NCI-H2171 (cell line): ENCODE measurements at places on chromosomes 6 and 20.

DNA sequence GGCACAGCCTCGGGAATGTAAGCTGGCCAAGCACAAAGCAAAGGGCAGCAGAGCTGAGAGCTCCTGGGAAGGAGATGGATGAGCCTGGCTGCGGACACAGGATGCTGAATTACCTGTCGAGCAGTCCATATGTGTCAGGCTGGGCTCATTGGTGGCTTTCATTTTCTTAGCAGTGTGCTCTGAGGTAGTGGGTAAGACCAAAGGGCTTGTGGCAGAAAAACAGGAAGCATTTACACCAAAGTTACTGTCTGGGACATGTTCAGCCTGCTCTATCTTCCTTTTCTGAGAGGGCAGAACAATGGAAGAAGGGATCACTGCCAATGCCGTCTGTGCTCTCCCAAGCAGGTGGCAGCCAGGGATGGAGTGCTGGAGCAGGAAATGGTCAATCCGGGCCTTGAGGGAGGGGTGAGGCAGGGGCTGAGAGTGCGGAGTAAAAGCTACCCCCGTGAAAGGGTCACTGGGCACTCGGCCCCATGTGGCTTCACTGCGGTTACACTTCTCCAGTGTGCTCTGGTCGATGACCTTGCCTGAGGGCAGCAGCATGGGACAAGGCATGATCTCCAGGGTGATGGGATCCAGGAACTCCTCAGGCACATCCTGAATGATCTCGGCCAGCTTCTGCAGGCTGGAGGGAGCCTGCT lies 36.9 kb upstream of the AVP start:
- no peak for DNase-seq

- DNase-seq, result no peak
Measured at GRCh38 chr20:57794600-57795341, 85.0 kb upstream of the PMEPA1 start.

DNA sequence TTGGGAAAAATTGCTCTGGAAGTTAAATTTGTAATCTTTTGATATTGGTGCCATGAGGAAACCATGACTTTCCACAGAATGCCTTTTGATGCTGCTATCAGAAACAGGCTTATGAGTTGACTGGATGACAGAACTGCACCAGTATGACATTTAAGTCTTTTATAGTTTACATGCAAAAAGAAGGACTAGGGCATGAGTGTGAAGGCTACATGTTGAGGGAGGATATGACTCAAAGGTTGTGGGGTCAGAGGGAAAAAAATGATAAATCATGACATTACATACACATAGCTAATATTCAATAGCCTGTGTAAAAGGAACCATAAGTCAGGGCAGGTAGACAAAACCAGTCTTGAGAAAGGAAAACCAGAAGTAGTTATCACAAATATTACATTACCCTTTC lies 182.2 kb downstream of the COL12A1 start:
- DNase-seq, result no peak

DNA sequence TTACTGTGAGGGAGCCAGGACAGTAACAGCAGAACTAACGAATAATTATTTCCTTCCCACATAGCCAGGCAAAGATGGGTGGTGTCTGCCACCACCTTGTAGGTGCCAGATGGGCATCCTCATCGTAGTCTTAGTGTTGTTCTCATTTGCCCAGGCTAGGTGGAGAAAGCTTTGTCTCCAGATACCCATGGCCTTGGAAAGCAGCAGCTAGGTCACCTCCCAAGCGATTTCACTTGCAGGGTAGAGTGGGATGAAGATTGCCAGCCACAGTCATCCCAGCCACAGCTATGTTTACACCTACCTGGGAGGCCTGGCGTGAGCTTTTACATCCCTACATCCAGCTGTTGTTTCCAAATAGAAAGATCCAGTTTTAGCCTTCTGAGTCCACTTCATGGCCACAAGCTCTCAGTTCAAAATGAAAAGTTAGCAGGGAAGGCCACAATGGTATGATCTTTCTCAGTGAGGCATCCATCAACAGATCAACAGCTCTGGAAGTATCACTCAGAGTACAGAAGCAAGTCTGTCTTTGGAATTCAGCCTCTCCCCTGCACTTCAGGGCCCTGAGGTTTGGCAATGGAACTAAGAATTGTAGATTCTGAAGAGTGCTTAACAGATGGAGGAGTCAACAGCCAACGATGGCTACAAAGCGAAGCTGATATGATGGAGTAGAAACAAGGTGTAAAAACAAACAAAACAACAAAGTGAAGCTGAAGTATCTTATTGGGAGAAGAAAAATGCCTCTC lies 11.0 kb upstream of the SNRPC start:
- no peak for DNase-seq

DNA sequence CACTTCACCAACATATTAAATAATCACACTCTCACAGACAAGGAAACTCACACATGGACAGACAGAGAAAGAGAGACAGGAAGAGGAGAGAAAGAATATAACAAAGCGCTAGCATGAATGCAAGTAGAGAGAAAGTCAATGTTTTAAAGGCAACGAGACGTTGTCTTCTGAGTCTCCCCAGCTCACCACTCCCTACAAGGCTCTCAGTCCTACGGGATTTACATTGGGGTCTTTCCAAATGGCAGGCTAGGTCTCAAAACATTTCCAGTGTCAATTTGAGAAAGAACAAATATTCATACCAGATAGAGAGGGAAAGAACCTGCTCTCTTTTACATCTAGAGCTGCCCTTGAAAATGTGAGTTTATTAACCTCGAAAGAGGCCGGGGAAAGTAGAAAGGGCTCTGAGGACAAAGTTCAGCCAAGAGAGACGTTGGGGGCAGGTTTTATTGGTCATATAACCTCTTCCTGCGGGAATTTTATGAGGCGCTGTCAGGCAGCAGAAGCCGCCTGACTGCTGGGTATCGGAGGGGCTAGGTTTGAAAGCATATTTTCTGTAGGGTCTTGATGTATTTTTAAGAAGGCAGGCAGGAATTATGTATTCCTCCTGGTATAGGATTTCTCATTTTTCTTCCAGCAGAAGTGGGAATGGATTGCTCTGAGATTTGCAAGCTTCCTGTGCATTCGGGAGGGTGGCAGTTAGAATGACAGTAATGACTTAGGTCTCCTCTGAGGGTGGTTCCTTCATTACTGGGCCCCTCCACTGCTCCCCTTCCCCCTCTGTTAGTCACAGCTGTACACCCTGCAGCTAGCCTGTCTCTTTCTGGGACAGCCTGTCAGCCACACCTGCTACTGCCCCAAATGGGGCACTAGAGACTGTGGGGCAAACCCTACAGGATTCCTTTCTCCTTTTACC lies 34.4 kb upstream of the KIF16B start:
- DNase-seq, result no peak

DNA sequence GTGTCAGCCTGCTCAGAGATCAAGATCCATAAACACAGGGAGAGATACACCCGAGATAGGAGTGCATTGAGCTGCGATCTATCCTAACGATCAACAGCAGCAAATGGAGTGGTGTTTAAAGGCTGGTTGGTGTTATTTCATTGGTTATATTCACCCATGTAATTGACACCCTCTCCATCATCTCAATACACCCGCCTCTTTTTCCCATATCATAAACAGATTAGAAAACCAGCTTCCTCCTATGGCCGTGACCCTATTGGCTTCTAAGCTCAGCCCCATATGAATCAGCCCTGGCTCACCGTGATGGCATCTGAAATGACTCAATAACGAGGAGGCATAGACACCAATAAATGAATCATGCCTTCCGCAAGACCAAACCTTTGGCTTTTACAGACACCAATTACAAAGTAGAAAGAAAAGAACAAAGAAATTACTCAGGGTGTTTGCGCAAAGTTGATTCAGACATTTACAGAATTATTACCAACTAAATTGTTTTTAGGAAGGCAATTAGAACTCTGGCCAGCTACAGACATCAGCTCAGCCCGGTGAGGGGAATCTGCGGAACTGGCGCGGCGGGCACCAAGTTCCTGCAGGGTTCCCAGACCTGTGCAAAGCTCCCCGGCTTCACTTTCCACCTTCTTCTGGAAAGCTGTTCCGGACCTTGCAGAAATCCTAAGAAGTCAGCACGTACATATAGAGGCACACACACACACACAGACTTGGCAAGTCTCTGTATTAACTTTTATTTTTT lies 11.5 kb downstream of the PMEPA1 start:
- no peak for DNase-seq

- no peak for DNase-seq
Measured at GRCh38 chr20:59451641-59452040, 151.2 kb downstream of the EDN3 start.

- peak; percentile 32 for DNase-seq
Measured at GRCh38 chr6:41424370-41425058, 89.1 kb downstream of the NCR2 start.

DNA sequence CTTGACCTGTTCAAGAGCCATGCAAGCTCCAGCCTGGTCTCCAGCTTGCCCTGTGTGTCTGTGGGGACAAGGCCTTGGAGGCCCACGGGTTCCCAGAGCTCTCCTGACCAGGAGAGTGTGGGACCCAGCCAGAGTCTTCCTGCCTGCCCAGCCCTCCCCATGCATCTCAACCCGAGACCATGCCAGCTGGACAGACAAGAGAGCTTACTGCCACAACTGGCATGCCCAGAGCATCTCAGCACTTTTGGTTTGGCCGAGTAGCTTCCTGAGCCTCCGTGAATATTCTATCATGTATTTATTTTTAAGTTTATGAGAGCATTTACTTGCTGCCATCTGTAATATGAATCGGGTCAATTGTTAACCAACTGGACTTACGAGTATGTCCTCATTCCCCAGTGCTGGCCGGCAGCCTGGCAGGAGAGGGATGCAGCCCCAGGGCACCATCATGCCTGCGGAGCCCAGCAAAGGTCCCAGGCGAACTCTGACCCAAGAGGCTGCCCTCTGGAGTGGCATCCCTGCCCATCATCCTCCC lies 14.9 kb downstream of the IP6K3 start:
- DNase-seq, result no peak

- DNase-seq, result no peak
Measured at GRCh38 chr6:33737267-33738026, 9.3 kb downstream of the IP6K3 start.

- DNase-seq, result no peak
Measured at GRCh38 chr6:42168650-42169049, 4.5 kb upstream of the GUCA1A start.

- DNase-seq, result no peak
Measured at GRCh38 chr6:26059941-26060340, 27.3 kb upstream of the HFE start.

DNA sequence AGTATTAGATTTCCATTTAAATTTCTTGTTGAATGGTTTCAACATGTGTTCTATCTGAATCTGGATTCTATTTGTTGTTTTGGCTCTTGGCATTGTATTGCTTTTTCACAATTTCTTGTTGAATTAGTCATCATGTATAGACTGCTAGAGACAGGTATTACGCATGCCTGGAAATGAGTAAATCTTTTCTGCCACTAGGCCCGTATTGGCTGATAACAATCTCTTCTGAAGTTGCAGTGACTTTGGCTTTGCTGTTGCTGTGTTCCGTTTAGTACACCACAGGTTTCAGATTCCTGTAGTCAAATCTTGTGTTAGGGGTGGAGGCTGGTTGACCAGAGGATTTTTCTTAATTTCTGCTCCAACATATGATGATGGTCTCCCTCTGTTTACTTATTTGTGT lies 1339.4 kb downstream of the GRIK2 start:
- no peak for DNase-seq

DNA sequence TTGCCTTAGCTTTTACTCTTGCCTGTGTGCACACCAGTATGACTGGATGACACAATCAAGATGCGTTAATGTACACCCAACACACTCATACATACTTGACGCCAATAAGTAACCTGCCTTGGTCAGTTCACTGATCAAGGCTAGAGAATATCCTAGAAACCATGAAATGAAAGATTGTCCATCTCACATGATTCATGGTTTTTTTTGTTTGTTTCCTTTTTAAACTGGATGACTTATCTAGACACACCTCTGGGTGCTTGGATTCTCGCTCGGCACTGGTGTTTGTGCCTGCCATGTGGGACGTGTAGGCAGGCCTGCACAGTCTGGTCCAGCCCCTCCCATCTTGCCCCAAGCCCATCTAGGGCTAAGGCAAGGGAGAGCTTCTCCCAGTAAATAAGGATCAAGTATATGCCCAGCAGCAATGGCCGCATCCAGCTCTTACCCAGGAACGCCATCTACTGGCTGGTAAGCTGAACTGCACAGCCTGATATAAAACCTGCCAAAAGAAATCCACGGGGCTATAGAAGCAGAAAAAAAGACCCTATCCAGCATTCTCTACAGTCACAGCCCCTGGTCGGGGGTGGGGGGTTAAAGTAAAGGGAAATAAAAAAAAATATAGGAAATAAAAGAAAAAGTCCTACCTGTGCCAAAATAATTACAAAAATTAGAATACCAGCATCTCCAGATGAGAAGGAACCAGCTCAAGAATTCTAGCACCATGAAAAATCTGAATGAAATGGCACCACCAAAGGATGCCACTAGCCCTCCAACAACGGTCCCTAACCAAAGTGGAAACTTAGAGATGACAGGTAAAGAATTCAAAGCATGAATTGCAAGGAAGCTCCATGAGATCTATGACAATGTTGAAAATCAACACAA lies 73.3 kb downstream of the OTOR start:
- DNase-seq, result peak; percentile 41

- no peak for DNase-seq
Measured at GRCh38 chr6:99151634-99152346, 197.7 kb downstream of the FAXC start.

DNA sequence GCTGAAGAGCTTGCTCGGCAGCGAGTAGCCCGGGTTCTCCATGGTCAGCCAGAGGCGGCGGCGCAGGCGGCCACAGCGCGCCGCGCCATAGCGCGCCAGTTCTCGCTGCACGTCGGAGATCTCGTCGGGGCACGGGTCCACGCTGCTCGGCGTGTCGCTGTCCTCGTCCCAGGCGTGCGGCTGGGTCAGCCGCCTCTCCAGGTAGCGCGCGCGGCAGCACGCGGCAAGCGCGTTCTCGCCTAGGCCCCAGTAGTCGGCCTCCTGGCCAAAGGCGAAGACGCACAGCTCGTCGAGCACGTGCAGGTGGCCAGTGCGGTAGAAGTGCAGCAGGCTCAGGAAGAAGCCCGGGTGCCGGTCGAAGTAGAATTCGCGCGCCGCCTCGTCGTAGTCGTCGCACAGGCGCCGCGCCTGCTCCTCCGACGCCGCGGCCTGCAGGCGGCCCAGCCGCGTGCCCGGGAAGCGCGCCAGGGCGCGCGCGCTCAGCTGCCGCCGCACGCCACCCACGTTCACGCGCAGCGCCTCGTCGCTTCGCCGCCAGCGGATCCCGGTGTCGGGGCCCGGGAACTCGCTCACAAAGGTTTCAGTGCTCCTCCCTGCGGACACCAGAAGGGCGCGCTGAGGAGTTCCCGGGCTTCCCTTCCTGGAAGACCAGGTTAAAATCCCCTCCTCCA lies 2.7 kb downstream of the KCNS1 start:
- no peak for DNase-seq

- no peak for DNase-seq
Measured at GRCh38 chr6:73452107-73452461, at the start of gene CGAS. CGAS (minus strand) TSS chr6:73452297; CDS start chr6:73452181, 116 bp downstream.

GRCh38 chr6:37608587-37608986 lies 89.1 kb downstream of the MDGA1 start:
- no peak for DNase-seq

DNA sequence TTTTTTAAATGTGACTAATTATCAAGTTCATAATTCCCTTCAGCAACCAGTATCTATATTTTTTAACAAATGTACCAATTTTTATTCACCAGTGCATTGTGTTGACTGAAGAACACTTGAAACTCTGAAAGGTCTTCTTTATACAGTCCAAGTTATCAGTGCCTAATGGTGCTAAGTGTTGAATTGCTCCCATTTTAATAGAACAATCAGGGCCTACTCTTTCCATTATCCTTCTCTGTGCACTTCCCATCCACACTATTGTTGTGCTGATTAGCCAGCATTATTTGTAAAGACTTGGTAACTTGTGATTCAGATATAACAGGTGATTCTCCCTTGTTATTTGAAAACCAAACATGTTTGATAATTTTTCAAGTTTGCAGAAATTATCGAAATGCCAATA lies 1209.7 kb upstream of the MAP3K7 start:
- no peak for DNase-seq

- DNase-seq, result no peak
Measured at GRCh38 chr6:133262804-133263203, 21.6 kb downstream of the EYA4 start.
